ENCODE measurements at places on chromosomes 3 and 15. TPM values are rescaled to one million over a fixed set of nuclear protein-coding genes. Genes with fewer than 3 reads are reported as not detected.

The DCBLD2 gene
- 397 TPM for total RNA-seq

The CHRNA3 gene
- total RNA-seq: not detected

The MAPKBP1 gene
- 61.7 TPM for total RNA-seq

The GPR149 gene
- not detected for total RNA-seq

- DNase-seq: peak; percentile 15
These were observed 319.6 kb upstream of the TBC1D5 start for GRCh38 chr3:18061737-18062656.

DNA sequence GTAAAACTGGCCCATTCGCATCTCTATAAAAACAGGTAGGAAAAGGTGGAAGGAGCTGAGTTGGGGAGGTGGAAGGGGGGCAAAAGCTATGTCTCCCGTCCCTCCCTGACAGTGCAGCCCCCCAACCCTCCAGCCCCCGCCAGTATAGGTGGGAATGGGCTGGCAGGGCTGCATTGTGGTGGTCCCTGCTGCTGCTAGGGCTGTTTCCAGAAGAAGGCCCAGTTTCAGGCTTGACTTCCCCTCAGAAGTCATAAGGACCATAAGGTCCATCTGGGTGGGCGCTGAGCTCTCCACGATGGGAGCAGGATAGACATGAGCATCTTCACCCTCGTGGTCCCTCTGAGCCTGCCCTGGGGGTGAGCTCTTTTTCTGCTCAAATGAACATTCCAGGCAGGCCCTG, 44.2 kb downstream of the APBA2 start:
- DNase-seq: no peak

DNA sequence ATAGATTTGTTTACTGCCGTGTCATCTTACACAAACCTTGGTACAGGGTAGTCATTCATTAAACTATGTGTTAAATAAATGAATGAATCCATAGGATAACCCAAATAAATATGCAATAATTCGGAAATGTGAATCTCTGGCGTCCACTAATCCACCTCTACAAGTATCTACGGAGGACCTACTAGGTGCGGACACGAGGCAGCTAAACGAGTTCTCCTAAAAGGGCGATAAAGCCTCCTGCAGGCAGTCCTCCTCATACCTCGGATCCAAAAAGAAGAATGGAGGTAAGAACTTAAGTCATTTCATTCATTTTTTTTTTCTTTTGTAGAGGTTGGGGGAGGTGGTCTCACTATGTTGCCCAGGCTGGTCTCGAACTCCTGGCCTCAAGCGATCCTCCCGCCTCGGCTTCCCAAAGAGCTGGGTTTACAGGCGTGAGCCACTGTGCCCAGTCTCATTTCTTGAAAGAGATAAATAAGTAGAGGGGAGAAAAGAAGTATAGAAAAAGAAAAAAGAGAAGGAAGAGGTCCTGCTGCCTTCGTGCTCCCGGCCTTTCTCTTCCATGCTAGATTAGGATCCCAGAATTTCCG, 706 bp upstream of the RPL35A start:
- no peak for DNase-seq

All from foreskin keratinocyte (primary cell).